Suprapubic skin (tissue), 4 donors: ENCODE measurements at places on chromosomes 7 and 10. TPM values are rescaled to one million over a fixed set of nuclear protein-coding genes. Genes with fewer than 3 reads are reported as not detected.

Gene MYPN
- not detected for total RNA-seq

DNA sequence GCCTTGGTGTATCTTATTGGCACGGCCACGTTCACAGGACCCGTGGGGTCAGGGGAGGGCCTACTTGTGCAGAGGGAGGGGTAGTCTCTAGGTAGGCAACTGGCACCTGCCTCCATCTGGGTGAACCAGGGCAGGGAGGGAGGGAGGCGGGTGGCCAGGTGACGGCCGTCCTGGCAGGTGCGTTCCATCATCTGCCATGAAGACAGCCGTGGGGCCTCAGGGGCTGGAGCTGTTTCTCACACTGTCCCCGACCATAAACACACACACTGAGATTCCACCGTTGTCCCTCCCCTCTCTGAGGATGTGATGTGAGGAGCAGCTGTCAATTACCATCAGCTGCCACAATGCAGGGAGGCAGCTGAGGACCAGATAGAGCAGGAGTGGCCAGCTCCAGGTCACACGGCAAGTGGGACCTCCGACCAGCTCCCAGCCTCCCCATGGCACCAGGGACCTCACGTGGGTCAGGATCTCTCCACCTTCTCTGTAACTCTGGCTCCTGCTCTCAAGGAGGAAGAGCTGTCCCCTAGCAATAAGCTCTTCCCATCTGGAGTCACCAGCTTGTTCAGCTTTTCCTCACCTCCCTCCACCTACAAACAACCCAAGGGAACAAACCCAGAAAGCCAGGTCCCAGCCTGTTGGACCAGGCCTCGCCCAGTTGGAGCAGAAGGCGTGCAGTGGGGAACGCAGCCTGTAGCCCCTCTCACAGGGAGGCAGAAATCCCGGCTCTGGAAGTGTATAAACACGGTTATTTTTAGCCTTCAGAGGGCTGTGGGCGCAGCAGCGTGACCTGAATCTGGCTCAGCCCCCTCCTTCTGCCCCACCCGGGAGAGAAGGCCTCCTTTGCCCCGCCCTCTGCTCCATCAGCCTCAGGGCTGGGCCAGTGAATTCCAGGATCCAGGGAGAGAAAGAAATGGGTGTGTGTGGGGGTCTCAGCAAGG is 33.1 kb downstream of the ZMIZ1 start:
- no peak for DNase-seq

- no peak for DNase-seq
These were observed 43.2 kb downstream of the SRRM3 start for GRCh38 chr7:76244781-76245391.

DNA sequence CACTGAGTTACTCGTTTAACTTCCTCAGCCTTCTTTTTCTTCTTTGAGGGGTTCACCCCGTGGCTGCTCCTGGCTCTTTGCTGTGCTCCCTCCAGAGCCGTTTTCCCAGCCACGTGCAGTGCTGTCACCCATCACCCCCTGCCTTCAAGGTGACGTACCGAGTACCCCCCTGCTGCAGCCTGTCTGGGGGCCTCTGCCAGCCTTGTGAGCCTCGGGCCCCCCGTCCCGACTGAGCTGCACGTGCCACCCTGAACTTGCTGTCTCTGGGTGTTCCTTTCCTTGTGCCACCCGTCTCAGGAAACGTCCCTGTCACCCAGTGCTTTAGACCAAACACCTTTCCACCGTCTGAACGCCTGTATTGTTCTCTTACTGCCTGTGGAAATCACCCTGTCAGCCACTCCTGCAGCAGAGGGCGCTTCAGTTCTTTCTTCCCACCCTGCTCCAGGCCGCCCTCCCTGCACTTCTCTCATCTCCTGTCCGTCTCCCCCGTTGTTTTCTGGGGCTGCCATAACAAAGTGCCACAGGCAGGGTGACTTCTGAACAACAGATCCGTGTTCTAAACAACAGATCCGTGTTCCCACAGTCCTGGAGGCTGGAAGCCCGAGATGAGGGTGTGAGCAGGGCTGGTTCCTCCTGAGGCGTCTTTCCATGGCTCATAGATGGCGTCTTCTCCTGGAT is 44.6 kb downstream of the WDR37 start:
- no peak for DNase-seq

DNA sequence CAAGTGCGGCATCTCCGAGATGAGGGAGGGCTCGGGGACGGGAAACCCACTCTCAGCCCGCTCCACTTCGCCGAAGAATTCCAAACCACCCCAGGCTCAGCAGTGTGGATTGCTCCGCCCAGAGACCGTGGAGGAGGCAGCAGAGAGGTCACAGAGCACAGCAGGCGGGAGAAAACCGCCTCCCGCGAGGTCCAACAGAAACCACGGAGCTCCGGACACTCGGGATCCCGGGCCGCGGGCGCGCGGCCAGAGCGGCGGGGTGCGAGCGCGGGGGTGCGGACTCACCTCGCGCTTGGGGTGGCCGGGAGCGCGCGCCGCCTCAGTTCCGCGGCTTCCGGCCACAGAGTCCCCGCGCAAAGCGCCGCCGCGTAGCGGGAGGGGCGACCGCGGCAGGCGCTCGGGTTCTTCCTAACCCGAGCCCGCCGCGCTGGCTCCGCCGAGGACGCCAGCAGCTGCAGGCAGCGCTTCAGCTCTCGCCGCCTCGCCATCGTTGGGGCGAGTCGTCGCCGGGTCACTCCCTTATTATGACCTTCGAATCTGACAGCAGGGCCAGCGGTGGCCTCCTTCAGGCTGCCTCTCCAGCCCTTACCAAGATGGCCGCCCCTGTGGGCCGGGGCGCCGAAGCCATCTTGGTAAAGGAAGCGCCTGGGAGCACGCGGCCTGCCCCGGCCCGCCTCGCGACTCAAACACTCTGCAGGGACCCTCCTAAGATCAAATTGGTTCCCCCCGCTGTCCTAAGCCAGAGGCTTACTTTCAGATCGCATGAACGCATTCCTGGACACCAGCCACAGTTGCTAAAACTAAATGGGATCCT is at the start of gene NAPEPLD:
TSS of gene NAPEPLD (minus strand) at position 106 of the 814 bp plus-strand sequence. CDS start 20,323 bp downstream, outside the sequence.
- peak; percentile 86 for DNase-seq

GRCh38 chr7:154698726-154699291 is 304.1 kb downstream of the PAXIP1 start:
- DNase-seq, result no peak

Gene FANK1
- 7.4 TPM for total RNA-seq

Gene CRTAC1
- 2.2 TPM for total RNA-seq
